H9 (cell line): ENCODE measurements at places on chromosomes 5 and 9. TPM values are rescaled to one million over a fixed set of nuclear protein-coding genes. Genes with fewer than 3 reads are reported as not detected.

PCDH12 gene
- total RNA-seq = not detected in 2 replicates

LCN1 gene
- not detected in 2 replicates for total RNA-seq

SPACA9 gene
- 0.99 and 1.3 TPM in 2 replicates for total RNA-seq

SLC6A19 gene
- not detected in 2 replicates for total RNA-seq

TMEM252 gene
- total RNA-seq = not detected in 2 replicates

PPP3R2 gene
- total RNA-seq = not detected in 2 replicates

SGCD gene
- total RNA-seq = 0.11 TPM in 1 of 2 replicates, not detected in the other

- H3K4me1 ChIP-seq = no peaks in the 10 kb centered on the region
- H3K36me3 ChIP-seq = peaks cover 3% of the 10 kb centered on the region; the same call in 1 of the 3 replicates
- H3K27ac ChIP-seq = no peak overlapping the region
- DNase-seq = no peak
- H3K4me3 ChIP-seq = no peak overlapping the region
Observed at GRCh38 chr5:126461838-126462237, 38.6 kb downstream of the GRAMD2B start.

GRCh38 chr5:129120158-129120581 is 25.6 kb downstream of the ISOC1 start:
- H3K36me3 ChIP-seq = no peaks in the 10 kb centered on the region
- H3K27me3 ChIP-seq = no peaks in the 10 kb centered on the region
- no peak overlapping the region for H3K4me3 ChIP-seq
- DNase-seq = no peak
- no peak overlapping the region for H3K27ac ChIP-seq
- peaks cover 3% of the 10 kb centered on the region; the same call in 1 of the 2 replicates for H3K4me1 ChIP-seq

DNA sequence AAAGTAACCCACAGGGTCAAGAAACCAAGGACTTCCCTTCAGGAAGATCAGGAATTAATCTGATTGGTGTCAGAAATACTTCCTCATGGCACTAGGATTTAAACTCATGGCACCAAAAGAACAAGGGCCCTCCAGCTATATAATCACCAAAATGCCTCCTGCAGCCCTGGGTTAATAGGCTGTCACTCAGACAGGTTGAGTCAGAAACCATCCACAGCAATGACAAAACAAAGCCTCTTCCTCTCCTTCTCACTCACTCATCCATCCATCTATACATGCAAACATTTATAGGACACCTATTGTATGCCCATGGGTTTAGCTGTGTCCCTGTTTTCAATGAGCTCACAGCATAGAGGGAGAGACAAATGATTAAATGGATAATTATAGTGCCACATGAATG is 62.5 kb upstream of the SPOCK1 start:
- H3K27ac ChIP-seq = no peak overlapping the region
- H3K36me3 ChIP-seq = no peaks in the 10 kb centered on the region
- H3K4me1 ChIP-seq = no peaks in the 10 kb centered on the region
- H3K27me3 ChIP-seq = no peaks in the 10 kb centered on the region
- DNase-seq = no peak
- H3K4me3 ChIP-seq = no peak overlapping the region

DNA sequence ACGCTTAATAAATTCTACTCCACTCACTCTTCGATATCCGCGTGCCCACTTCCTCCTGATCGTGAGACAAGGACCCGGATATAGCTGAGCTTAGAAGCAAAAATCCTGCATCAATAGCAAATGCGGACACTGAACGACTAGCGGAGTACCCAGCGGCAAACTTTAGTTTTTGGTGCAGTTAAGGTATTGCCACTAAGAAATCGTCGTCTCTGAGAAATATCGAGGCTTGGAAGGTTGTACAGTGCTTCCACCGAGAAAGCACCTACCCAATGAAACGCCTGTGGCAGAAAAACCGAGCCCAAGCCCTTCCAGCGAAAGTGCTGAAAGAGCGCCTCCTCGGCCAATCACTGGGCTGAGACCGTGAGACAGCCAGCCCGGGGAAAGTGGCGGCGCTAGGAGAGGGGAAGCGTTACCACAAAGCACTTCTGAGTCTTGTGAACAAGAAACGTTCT is 32.2 kb downstream of the ANXA2R start:
- H3K4me3 ChIP-seq = peak overlapping the region; percentile 76
- peak; percentile 84 for DNase-seq
- H3K27ac ChIP-seq = no peak overlapping the region
- no peaks in the 10 kb centered on the region for H3K36me3 ChIP-seq

DNA sequence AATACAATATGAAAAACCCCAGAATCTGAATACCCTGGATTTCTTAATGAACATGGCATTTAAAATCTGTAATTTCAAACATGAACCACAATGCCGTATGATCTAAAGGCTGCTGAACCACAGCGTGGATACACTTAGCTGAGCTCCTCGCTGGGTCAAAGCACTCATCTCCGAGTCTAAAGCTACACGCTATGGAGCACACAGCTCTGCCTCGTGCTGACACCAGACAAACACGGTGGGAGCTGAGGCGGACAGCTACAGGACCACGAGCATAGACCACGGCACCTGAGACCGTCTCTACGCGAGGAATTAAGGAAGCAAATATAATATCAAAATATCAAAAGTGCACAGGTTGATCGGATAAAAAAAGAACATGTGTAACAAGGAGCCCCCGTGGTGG is 42.8 kb upstream of the IPPK start:
- H3K27ac ChIP-seq = no peak overlapping the region
- no peak for DNase-seq
- H3K4me3 ChIP-seq = no peak overlapping the region
- H3K27me3 ChIP-seq = no peaks in the 10 kb centered on the region
- peaks cover 17% of the 10 kb centered on the region; the same call in 2 of the 3 replicates for H3K36me3 ChIP-seq
- no peaks in the 10 kb centered on the region for H3K4me1 ChIP-seq

- DNase-seq = no peak
- H3K27ac ChIP-seq = no peak overlapping the region
Observed at GRCh38 chr5:92868442-92868841, 712.6 kb downstream of the NR2F1-AS1 start.

DNA sequence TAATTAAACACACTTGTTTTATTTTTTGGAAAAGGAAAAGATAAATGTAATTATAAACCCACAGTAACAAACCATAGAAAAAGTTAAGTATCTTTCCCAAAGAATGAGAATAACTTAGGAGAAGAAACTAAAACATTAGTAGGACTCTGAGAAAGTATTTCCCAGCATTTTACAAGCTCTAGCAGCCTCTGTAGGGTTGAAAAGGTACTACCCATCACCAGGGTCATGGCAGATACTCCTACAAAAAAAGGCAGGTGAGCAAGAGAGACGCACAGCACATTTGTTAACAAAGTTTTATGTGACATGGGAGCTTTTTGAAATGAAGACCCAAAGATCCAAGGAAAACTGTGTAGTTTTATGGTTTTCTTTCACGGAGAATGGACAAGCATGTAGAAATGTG is 77.7 kb upstream of the FAM169A start:
- H3K4me1 ChIP-seq = peaks cover 2% of the 10 kb centered on the region; the same call in 1 of the 2 replicates
- H3K36me3 ChIP-seq = no peaks in the 10 kb centered on the region
- H3K27me3 ChIP-seq = no peaks in the 10 kb centered on the region

DNA sequence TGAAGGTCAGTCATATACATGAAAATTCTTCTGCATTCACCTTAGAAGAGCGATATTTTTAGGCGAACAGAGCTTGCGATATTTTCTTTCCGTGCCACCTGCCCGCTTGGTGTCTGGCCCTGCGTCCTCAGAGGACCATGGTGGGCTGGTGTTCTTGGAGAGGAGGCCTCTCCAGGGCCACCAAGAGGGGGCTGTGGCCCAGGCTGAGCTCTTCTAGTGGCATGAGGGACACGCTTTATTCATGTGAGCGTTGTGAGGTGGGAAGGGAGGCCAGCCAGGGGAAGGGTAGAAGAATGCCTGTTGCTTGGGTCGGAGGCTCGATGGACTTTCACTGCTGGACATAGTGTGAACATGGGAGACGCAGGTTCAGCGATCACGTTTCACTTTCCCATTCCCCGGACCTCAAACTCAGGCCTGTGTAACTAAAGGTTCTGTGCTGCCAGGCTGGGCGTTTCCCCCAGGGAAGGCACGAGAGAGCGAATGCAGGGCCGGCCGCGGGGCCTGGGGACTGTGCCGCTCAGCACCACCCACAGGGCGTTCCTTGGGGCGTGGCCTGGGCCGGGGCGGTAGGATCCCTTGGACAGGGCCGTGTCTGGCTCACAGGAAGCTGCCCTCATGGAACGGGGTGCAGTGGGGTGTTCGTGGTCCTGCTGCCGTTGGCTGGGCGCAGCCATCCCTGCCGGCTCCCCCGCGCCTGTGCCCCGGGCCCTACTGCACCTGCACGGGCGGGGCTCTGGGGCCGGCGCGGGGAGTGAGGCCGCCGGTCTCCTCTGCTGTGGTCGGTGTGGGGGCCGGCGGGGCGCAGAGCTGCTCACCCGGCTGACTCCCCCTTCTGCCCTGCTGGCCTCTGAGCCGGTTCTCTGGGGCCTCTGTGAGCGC is 40.7 kb upstream of the CLPTM1L start:
- no peaks in the 10 kb centered on the region for H3K36me3 ChIP-seq
- H3K27me3 ChIP-seq = peaks cover 7% of the 10 kb centered on the region; the same call in 1 of the 2 replicates
- peak; percentile 89 for DNase-seq
- peak overlapping the region; percentile 83 for H3K4me3 ChIP-seq
- H3K4me1 ChIP-seq = no peaks in the 10 kb centered on the region; the same call in 1 of the 2 replicates

DNA sequence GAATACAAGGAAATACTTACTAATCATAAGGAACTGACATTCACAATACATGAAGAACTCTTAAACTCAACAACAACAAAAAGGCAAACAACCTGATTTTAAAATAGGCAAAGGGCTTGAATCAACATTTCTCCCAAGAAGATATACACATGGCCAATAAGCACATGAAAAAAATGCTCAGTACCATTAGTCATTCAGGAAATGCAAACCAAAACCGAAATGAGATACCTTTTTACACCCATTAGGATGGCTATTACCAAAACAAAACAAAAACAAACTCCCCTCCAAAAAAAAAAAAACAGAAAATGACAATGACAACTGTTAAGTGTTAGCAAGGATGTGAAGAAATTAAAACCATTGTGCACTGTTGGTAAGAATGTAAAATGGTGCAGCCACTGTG is 104.1 kb upstream of the ZNF462 start:
- H3K36me3 ChIP-seq = no peaks in the 10 kb centered on the region
- no peak overlapping the region for H3K4me3 ChIP-seq
- no peaks in the 10 kb centered on the region for H3K27me3 ChIP-seq
- no peaks in the 10 kb centered on the region; the same call in 1 of the 2 replicates for H3K4me1 ChIP-seq
- DNase-seq = no peak
- H3K27ac ChIP-seq = no peak overlapping the region

DNA sequence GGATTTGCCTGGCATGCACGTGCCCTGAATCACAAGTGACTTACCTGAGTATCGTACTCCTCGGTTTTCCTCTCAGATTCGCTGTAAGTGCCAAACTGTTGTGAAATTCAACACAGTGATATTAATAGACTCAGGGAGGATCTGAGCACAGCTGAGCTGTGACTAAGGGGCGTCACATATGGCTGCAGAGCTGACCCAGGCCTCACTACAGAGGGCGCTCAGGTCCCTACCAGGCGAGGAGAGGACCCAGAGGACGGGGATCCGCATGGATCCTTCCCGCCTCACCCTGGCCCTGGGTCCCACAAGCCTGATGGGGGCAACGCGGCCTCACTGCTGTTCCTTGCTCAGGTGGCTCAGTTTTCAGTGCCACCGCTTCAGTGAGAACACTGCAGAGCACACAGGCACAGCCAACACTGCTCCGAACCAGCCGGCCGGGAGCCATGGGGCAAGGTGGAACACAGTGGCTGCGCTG is 20.1 kb downstream of the CLPTM1L start:
- no peak overlapping the region for H3K4me3 ChIP-seq
- H3K27me3 ChIP-seq = no peaks in the 10 kb centered on the region
- no peak overlapping the region for H3K27ac ChIP-seq
- H3K4me1 ChIP-seq = no peaks in the 10 kb centered on the region

- no peak overlapping the region for H3K27ac ChIP-seq
- H3K36me3 ChIP-seq = peaks cover 47% of the 10 kb centered on the region
- DNase-seq = no peak
- H3K4me3 ChIP-seq = no peak overlapping the region
Observed at GRCh38 chr5:57219386-57219785, 45.5 kb downstream of the GPBP1 start.

- DNase-seq = peak; percentile 12
- no peak overlapping the region for H3K4me3 ChIP-seq
- no peaks in the 10 kb centered on the region for H3K4me1 ChIP-seq
- H3K36me3 ChIP-seq = no peaks in the 10 kb centered on the region
- no peaks in the 10 kb centered on the region; the same call in 1 of the 2 replicates for H3K27me3 ChIP-seq
Observed at GRCh38 chr9:97563458-97564135, 62.1 kb downstream of the TMOD1 start.

DNA sequence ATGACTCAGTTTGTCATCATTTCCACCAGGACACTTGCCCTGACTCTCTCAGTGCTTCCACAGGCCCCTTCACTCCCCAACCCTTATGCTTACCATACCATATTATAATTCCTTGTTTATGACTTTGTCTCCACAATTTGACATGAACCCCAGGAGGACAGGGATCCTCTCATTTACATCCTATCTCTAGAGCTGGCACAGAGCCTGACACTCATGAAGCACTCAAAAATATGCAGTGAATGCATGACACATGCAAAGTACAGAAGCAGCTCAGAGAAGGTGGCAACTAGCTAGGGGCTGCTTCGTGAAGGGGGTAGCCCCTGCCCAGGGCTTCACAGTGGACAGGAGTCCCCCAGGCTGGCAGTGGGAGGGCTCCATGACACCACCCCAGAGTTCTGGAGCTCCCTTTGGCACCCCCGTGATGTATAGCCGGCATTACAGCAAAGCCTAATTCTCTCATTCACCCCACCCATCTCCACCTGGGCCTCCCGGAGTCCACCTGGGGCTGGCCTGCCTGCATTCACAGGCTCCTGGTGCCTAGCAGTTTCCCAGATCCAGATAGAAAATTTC is 112.0 kb upstream of the SPOCK1 start:
- no peaks in the 10 kb centered on the region for H3K27me3 ChIP-seq
- no peak overlapping the region for H3K4me3 ChIP-seq
- no peaks in the 10 kb centered on the region for H3K36me3 ChIP-seq
- no peak for DNase-seq
- no peaks in the 10 kb centered on the region for H3K4me1 ChIP-seq

- no peaks in the 10 kb centered on the region for H3K4me1 ChIP-seq
- DNase-seq = no peak
- no peak overlapping the region for H3K4me3 ChIP-seq
- no peaks in the 10 kb centered on the region for H3K27me3 ChIP-seq
- no peaks in the 10 kb centered on the region for H3K36me3 ChIP-seq
- no peak overlapping the region for H3K27ac ChIP-seq
Observed at GRCh38 chr5:59777028-59777427, 116.5 kb downstream of the PDE4D start.

DNA sequence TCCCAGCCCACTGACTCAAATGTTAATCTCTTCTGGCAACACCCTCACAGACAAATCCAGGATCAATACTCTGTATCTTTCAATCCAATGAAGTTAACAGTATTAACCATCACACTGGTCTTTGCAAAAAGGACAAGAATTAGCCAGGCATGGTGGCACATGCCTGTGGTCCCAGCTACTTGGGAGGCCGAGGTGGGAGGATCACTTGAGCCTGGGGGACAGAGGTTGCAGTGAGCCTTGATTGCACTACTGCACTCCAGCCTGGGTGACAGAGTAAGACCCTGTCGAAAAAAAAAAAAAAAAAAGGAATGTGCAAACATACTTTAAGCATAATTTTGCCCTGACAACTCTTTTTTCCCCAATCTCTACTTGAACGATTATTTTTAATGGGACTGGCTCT is 57.9 kb upstream of the ERBIN start:
- no peak for DNase-seq
- no peaks in the 10 kb centered on the region for H3K36me3 ChIP-seq
- no peaks in the 10 kb centered on the region for H3K27me3 ChIP-seq
- H3K4me3 ChIP-seq = no peak overlapping the region

- DNase-seq = no peak
- H3K27me3 ChIP-seq = no peaks in the 10 kb centered on the region
- no peaks in the 10 kb centered on the region for H3K36me3 ChIP-seq
- H3K4me1 ChIP-seq = 0 out of 2 replicates have a peak, but pooled peaks cover 2% of the 10 kb centered on the region
- no peak overlapping the region for H3K27ac ChIP-seq
Observed at GRCh38 chr9:12933957-12934356, 159.1 kb downstream of the LURAP1L start.
